ENCODE measurements at places on chromosomes 7 and 10.

GRCh38 chr7:111750228-111750627 is 187.9 kb upstream of the IMMP2L start:
- no peak for DNase-seq

- peak; percentile 29 for DNase-seq
Observed at GRCh38 chr7:122803323-122803722, 82.9 kb downstream of the CADPS2 start.

DNA sequence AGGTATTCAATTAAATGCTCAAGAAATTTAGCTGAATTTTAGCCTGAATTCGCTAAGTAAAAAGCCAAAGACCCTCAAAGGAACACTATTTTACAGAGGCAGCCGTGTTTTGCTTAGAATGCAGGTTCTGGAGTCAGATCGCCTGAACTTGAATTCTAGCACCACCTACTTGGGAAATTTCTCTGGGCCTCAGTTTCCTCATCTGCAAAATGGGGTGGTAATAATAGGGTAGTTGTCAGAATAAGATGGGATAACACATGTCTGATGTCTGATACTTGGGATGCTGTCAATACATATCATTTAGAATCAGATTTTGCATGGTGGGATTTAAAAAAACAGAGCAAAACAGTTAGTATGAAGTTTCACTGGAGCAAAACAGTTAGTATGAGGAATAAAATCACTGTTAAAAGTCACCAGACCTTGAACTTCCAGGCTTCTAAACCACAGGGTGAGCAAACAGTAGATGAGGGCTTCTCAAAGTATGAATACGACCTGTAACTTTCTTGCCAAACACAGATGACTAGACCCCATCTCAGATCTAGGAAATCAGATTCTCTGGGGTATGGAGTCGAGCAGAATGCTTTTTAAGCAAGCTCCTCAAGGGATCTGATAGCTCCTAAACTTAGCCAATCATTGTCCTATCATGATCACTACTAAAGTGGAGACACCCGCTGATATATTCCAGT is 75.4 kb downstream of the ATXN7L1 start:
- DNase-seq: no peak

DNA sequence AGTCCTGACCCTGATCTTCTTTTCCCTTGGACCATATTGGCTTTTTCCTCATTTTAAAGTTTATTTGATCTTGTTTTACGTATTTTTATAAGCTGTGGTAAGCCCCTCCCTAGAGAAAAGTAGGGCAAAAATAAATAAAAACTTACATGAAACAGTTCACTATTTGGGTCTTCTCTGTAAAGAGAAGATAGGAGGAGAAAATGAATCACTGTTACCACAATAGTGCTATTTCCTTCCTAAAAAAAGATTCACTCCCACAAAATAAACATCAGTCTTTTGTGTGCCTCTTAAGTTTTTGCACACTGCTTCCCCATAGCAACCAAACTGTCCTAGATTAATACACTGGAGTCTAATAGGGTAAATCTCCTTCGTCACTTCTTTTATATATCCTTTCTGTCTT is 1.4 kb upstream of the SVIL start:
- peak; percentile 40 for DNase-seq

DNA sequence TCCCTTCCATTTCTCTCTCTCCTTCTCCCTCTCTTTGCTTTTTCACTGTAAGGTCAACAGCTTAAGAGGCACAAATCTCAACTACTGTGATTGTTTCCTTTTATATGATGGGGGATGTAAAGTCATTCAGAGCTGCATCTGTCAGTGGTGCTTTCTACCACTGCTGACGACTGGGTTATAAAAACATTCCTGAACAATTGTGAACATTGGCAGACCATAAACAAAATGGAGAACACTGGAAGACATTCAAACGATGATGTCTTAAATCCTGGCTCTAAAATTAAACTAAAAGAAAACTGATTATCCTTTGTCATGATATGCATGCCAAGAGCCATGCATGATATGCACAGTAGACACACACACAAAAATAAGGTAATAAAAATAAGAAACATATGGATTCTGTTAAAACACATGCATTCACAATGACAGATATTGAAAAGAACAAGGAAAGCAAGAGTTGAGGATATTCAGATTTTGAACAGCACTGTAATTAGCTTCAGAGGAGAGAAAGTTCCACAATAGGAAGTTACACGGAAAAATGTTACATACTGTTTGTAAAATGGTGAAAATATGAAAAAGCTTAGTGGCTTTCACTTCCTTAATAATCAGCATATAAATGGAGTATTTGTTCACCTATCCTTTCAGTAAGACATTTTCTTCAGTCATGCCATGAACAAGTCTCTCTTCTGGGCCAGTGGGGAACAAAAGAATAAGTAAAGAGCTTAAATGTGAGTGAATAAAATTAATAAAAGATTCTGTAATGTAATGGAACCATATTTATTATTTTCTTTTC is 89.2 kb downstream of the RNLS start:
- no peak for DNase-seq

DNA sequence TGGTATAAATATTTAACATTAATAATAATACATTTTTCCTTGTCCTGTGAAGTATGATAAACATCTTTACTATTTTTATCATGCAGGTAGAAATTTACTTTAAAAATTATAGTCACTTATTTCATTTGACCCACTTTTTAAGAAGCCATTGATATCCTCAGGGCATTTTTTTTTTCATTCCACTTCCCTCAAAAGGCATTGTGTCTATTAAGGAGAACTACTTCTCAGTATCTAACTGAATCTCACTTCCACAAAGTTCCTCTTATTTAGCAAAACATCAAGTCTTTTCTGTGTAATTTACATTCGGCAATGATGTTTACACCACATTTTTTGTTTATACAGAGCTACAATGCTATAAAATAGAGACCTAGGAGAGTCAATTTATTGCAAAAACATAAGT is 388.2 kb upstream of the AKR1E2 start:
- no peak for DNase-seq

- DNase-seq: peak; percentile 68
Observed at GRCh38 chr10:122435212-122435827, 19.1 kb upstream of the ARMS2 start.
